ENCODE measurements at places on chromosomes 4 and X. TPM values are rescaled to one million over a fixed set of nuclear protein-coding genes. Genes with fewer than 3 reads are reported as not detected.
A peak's percentile ranks its signal among the peaks of the same experiment; 100 is the strongest.

GRCh38 chr4:186839122-186840037, 115.7 kb upstream of the FAT1 start:
- no peaks in the 10 kb centered on the region for H3K36me3 ChIP-seq
- no peaks in the 10 kb centered on the region for H3K27me3 ChIP-seq
- H3K27ac ChIP-seq, result peak overlapping the region; percentile 92
- peak overlapping the region; percentile 49 for H3K4me3 ChIP-seq
- no peak for DNase-seq

DNA sequence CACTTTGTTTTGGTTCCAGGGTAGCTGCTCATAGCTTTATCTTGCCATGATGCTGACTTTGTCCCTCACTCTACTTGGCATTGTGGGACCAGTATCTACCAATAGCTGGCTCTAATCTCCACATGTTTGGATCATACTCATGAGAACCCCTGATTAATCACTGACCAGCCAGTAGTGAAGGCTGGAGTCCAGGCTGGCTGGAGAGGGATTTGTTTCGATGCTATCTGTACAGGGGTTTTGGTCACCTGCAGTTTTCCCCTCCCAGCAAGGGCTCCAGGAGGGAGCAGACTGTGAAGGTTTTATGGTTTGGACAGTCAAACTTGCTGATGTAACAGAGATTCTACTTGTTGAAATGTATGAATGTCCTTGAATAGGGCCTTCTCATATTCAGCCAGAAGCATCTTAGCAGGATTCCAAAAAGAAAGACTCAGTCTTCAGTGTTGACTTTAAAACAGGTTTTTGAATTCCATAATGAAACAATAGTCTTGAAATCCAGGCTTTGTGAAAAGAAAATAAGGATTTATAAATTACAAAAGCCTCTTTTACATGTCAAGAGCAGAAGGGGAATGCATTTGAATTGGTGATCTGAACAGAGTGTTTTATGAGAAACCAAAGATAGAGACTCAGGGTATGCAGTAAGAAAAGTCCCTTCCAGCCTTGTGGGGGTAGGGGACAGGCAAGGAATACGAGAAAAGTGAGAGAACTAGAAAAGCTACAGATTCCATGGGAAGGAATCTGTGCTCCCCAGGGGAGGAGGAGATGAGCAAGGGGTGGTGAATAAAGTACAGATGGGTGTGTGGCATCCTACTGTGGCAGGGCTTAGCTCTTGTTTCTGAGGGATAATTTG, 103.1 kb upstream of the SHISA3 start:
- DNase-seq, result no peak
- no peaks in the 10 kb centered on the region for H3K36me3 ChIP-seq

DNA sequence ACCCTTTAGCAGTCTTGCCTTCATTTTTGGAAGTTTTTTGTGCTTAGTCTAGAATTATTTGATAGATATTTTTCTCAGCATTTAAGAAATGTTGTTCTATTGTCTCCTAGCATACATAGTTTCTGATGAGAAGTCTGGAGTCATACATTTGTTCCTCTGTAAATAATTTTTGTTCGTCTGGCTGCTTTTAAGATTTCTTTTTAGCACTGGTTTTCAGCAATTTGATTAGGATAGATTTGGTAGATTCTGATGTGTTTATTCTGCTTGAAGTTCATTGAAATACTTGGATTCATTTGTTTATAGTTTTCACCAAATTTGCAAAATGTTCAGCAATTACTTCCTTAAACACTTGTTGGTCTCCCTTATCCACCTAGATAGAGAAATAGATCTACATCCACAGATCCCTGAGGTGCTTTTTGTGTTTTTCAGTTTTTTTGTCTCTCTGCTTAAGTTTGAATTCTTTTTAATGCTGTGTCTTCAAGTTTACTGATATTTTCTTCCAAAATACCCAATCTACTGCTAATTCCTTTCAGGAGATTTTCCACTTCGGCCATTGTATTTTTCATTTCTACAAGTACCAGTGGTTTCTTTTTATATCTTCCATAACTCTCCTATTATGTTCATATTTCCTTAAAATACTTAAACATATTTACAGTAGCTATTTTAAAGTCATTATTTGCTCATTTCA, 64.9 kb downstream of the ABLIM2 start:
- H3K4me3 ChIP-seq, result no peak overlapping the region
- no peaks in the 10 kb centered on the region for H3K27me3 ChIP-seq
- DNase-seq, result no peak
- no peaks in the 10 kb centered on the region for H3K4me1 ChIP-seq

DNA sequence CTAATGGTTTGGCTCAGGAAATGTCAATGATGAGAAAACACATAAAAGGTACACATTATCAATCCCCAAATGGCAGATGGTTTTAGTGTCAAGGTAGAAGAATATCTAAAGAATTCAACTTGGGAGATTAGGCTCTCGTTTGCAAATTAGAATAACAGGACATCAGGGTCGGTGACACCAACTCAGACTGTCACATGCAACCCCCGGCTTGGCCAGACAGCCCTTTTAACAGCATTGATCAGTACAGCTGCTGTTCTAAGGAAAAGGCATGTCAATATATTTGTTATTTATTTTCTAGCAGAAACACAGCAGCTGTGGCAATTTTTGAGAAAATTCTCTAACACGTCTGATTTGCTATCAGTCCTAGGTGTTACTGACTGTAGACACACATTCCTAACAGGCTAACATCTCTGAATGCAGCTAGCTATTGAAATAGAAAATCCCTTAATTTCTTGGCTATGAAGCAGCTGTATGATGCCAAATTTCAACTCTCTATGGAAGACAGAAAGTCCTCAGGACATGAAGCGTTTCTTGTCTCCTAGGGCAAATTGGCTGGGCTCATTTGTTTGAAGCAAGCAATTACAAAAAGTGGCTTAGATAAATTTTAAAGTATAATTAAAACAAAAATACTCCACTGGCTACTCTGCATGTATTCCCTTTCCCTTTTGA, 269.0 kb upstream of the CXXC4 start:
- H3K4me3 ChIP-seq, result no peak overlapping the region
- DNase-seq, result no peak
- H3K36me3 ChIP-seq, result no peaks in the 10 kb centered on the region
- H3K27me3 ChIP-seq, result no peaks in the 10 kb centered on the region
- no peak overlapping the region for H3K27ac ChIP-seq

DNA sequence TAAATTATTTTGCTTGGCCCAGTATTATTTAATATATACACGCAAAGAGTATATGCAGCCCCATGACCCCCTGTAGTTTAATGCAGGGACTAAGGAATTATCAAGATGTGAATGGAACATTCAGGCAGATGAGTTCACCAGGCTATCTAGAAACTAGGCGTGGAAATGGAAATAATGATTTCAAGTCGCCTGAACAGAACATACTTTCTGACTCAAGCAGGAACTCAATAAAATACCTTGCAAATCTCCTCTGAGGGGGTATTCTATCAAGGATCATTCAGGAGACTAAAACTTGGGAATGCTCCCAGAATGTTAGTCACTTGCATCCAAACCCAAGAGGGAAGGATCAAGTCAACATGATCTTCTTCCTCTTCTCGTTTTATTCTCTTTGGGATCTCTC, 59.6 kb upstream of the RASSF6 start:
- H3K36me3 ChIP-seq, result no peaks in the 10 kb centered on the region
- DNase-seq, result no peak
- H3K27ac ChIP-seq, result no peak overlapping the region

DNA sequence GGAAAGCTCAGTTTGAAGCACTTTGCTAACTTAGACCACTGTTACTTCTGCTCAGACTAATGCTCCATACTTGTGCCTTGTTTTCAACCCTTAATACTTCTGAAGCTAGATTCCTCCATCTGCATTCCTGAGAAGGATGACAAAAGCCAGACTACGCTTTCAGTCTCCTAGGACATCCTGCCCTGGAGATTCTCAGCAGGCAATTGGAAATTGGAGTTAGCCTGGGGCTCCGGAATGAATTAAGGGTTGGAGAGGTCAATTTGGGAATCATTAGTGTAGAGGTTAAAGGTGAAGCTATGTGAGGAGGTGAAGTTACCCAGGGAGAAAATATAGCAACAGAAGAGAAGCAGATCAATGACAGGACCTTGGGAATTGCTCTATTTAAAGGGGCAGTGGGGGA, 215.9 kb upstream of the MBNL3 start:
- no peak for DNase-seq
- H3K27me3 ChIP-seq, result peaks cover 48% of the 10 kb centered on the region
- H3K36me3 ChIP-seq, result no peaks in the 10 kb centered on the region
- no peak overlapping the region for H3K27ac ChIP-seq

DNA sequence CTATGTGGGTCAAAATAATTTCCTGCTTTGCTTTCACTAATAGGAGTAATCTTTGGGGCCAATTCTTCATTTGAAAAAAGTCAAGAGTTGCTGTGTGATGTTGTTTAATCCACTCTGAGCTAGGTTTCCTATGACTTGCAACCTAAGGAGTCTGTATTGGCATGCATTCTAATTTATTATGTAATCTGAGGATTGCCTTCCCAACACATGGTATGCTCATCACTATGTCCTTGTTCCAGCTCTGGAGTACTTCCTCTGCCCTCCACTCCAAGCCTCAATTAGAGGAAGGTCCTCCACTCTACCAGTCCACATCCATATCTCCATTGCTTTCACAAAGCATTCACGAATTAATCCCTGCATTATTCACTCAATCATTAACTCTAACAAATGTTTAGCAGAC, 56.1 kb downstream of the PPP3CA start:
- H3K27me3 ChIP-seq, result no peaks in the 10 kb centered on the region
- DNase-seq, result no peak
- H3K4me1 ChIP-seq, result no peaks in the 10 kb centered on the region
- no peak overlapping the region for H3K27ac ChIP-seq

The GPR50 gene
- total RNA-seq, result 0.15 TPM

DNA sequence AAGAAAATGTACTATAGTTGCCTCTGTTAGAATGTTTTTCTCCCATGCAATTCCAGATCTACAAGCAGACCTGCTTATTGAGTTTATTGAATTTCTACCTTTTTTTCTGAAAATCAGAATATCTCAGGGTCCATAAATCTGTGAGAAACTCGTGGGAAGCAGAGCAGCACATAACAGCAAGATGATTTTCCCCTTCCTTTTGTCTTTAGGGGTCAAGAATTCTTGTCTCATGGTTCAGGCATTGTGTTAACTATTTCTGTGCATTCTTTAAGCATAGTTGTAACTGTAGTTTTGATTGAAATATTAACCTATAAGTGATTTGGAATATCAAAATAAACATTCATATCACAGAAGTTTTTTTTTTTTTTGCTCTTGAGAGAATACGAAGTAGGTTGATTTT, 11.4 kb downstream of the EDNRA start:
- H3K4me1 ChIP-seq, result no peaks in the 10 kb centered on the region
- H3K36me3 ChIP-seq, result no peaks in the 10 kb centered on the region
- H3K4me3 ChIP-seq, result peak overlapping the region; percentile 31
- no peaks in the 10 kb centered on the region for H3K27me3 ChIP-seq
- no peak for DNase-seq

The PTCHD1 gene
- total RNA-seq, result 1.3 TPM

DNA sequence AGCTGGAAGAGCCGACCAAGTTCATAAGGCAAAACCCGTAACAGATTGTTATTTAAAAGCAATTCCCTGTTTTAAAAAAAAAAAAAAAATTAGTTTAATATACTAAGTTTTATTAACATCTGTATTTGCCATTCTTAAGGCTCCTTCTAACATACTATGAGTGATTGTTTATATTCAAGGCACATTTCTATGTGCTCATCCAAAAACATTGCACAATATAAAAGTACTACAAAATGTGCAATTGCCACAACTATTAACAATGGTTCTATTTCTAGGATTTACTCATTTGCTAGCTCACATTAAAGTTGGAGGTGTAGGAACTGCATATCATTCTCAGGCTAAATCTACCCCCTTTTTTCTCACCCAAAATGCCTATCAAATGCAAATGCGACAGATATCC, 46.1 kb downstream of the CNOT6L start:
- no peaks in the 10 kb centered on the region for H3K27me3 ChIP-seq
- H3K36me3 ChIP-seq, result no peaks in the 10 kb centered on the region
- no peak overlapping the region for H3K27ac ChIP-seq
- no peaks in the 10 kb centered on the region for H3K4me1 ChIP-seq
- no peak for DNase-seq
- no peak overlapping the region for H3K4me3 ChIP-seq

The MTNR1A gene
- total RNA-seq, result not detected

The CYSLTR1 gene
- 3.6 TPM for total RNA-seq

The SOWAHD gene
- 0.33 TPM for total RNA-seq

The ANOS1 gene
- 9.7 TPM for total RNA-seq
